Smooth muscle cell of the brain vasculature (primary cell): ENCODE measurements at places on chromosomes 1 and 21.
A peak's percentile ranks its signal among the peaks of the same experiment; 100 is the strongest.

DNA sequence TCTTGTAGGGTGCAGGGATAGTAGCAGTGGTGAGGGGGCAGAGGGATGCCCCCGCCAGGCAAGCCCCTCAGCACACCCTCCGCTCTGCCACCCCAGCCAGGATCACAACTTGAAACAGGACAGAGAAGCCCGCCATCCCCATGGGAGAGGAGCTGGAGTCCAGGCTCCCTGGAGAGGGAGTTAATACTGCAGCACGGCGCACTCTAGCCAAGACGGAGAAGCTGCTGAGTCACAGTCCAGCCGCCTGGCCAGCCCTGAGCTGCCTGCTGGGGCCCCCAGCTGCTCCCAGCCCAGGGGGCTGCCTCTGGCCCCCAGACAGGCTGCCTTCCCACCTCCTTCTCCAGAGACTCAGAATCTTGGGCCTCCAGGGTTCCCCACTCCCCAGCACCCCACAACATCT, 87.2 kb downstream of the SYT2 start:
- no peak for DNase-seq

DNA sequence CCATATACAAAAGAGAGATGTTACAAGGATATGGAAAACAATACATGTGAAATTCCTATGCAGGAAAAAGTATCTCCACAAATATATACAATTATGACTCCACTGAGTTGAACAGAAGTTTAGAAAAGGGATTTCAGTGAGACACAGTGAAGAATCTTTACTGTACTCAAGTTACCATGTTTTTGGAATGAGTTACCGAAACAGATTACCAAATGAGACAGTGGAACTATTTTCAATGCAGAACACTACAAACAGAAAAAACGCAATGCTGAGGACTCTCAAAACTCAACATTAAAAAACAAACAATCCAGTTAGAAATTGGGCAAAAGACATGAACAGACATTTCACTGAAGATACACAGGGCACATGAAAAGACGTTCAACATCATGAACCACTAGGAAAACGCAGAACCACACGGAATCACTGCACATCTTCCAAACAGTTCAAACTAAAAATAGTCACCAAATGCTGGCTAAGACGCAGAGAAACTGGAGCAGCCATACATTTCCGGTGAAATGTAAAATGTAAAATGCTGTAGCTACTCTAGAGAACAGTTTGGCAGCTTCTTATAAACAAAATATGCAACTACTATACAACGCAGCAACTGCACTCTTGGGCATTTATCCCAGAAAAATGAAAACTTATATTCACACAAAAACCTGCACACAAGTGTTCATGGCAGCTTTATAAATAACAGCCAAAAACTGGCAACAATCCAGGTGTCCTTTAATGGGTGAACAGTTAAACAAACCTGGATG, 118.7 kb downstream of the UBR4 start:
- DNase-seq: no peak

GRCh38 chr1:101253976-101254674, 17.3 kb downstream of the S1PR1 start:
- no peak for DNase-seq

GRCh38 chr21:26405735-26406361, 167.2 kb downstream of the CYYR1 start:
- peak; percentile 32 for DNase-seq

GRCh38 chr1:16091296-16091695, 17.8 kb upstream of the FAM131C start:
- DNase-seq: no peak

DNA sequence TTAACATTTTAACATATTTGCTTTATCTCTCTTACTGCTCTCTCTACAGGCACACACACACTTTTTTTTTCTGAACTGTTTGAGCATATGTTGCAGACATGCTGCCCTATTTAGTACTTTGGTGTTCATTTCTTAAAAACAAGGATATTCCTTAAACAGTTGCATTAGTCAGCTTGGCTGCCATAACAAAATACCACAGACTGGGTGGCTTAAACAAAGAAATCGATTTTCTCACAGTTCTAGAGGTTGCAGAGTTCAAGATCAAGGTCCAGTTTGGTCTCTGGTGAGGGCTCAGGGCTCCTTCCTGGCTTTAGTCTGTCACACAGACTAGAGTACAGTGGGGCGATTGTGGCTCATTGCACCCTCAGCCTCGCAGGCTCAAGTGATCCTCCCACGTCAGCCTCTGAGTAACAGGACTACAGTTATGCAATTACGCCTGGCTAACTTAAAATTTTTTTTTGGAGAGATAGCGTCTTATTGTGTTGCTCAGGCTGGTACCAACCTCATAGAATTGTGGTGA, 46.7 kb downstream of the RPRD2 start:
- no peak for DNase-seq

DNA sequence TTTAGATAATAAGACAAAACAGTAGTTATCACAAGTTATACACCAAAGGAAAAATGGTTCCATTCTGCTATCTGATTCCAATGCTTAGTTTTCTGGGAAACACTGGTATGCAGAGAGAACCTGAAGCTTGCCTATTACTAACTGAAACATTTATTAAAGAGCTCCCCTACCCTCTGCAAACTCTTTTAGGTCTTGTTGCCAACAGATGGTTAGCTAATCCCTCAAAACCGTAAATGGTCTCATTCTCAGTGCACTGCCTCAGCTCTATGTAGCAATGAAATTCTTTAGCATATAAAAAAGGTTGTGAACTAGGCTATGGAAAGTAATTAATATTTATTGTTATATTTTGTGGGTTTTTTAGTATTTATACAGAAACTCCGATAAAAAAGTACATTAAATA, 20.4 kb downstream of the C21orf91 start:
- no peak for DNase-seq

- no peak for DNase-seq
These were observed 9.1 kb upstream of the ATAD3B start for GRCh38 chr1:1462318-1462966.

DNA sequence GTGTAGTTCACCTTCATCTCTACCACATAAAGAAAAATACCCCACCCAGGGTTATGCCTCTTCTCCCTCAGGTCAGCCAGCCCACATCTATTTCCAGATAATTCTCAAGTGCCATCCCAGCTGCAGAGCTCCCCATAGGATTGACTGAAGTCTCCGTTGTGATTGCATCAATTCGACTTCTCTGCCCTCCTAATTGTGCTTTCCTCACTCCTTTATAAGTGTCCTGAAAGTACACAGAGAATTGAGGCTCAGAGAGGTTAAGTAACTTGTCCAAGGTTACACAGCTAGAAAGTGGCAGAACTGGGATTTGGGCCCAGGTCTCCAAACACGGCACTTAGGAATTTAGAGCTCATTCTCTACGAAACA, 15.0 kb downstream of the ZSWIM5 start:
- DNase-seq: no peak

GRCh38 chr1:224251741-224252146, 68.7 kb downstream of the DEGS1 start:
- no peak for DNase-seq

GRCh38 chr1:8423692-8424538, 106.0 kb downstream of the SLC45A1 start:
- DNase-seq: no peak

DNA sequence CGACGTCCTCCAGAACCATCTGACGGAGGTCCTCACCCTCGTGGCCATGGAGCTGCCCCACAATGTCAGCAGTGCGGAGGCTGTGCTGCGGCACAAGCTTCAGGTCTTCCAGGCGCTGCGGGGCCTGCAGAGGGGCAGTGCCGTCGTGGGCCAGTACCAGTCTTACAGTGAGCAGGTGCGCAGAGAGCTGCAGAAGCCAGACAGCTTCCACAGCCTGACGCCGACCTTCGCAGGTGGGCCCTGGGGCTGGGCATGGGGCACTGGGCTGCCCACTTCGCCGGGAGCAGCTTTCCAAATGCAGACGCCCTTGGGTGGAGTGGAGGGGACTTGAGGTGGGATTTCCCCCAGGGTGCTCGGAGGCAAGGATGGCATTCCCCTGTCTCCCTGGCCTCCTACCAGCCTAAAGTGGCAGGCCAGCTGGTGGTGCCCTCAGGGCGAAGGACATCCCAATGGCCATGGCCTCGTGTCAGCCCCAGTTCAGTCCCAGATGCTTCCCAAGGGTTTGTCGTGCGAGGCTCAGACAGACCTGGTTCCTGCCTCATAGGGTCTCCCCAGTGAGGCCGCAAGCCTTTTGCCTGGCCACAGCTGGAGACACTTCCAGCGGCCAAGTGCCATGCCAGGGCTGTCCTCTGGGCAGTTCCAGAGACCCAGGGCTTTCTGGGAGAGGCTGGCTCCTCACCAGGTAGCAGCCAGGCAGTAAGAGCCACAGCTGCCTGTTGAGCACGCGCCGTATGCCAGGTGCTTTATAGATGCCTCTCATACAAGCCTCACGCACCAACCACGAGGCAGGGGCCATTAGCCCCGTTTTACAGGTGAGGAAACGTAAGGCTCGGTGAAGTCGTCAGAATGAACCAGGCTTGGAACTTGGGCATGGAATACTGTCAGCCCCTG, 27.8 kb downstream of the H6PD start:
- DNase-seq: no peak

GRCh38 chr1:80892539-80892938, 908.2 kb upstream of the ADGRL2 start:
- no peak for DNase-seq

DNA sequence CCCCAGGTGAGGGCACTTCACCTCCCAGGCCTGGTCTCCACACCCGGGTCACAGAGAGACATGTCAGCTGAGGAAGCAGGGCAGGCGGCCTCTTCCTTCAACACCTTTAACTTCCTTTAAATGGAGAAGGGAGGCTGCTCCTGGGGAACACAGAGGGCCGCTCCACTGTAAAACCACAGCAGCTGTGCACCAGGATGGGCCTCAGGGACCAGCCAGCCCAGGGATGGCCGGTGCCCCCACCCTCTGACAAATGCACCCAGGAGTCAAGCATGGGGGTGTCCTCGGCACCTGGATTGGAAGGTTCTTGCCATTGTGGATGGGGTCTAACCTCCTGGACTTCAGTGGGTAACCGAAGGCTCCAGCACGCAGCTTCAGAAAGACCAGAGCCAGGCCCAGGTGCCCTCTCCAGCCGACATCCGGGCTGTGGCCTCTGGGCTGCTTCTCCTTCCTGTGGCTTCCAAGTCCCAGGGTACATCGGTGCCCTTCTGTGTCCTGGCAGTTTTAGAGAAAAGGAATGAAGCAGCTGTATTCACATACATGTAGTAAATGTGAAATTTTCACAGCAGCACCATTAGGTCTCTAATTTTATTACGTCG, 121.7 kb upstream of the COL6A1 start:
- DNase-seq: no peak

- no peak for DNase-seq
These were observed 221.4 kb upstream of the PKN2 start for GRCh38 chr1:88462488-88463261.

GRCh38 chr21:24275616-24276015, 1331.7 kb downstream of the MRPL39 start:
- no peak for DNase-seq

- no peak for DNase-seq
These were observed 38.9 kb upstream of the GNPAT start for GRCh38 chr1:231201979-231202633.

DNA sequence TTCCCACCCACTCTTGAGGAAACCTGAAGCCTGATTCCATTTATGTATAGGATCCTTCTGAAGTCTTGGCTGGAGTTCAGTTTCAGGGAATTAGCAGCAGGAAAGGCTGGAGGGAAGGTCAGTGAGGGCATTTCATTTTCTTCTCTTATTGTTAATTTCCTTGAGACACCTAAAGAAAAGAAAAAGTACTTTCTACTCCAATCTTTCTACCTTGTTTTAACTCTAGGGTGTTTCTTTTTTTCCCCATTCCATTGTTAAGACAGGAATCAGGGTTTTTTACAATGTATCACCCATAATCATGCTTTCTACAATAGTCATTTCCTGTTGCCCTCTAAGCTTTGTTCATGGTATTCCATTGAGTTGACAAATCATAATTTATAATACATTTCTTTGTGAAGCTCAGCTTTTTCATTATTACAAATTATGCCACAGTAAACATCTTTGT, 27.4 kb downstream of the SNRPE start:
- no peak for DNase-seq

DNA sequence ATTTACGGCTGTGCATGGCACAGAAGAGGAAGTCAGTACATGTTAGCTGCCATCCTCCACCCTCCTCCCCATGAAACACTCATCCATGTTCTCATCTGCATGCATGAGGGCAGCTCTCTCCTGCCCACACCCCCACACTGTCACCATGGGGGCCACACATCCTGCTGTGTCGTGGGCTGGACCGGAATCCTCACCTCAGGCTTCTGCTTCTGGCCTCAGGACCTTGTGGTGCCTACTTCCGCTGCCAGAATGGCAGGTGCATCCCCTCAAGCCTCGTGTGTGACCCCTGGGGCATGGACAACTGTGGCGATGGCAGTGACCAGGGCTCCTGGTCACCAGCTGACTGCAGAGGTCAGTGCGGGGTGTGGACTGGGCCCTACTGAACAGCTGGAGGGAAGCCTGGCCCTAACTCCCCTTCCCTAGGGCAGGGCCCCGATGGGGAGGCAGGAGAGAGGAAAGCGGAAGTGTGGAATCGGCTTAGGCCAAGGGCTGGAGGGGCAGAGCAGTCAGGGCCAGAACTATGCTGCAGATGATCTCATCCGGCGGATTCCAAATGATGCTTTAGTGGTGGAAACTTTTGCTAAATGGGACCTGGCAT, 3.8 kb downstream of the LDLRAD2 start:
- no peak for DNase-seq

DNA sequence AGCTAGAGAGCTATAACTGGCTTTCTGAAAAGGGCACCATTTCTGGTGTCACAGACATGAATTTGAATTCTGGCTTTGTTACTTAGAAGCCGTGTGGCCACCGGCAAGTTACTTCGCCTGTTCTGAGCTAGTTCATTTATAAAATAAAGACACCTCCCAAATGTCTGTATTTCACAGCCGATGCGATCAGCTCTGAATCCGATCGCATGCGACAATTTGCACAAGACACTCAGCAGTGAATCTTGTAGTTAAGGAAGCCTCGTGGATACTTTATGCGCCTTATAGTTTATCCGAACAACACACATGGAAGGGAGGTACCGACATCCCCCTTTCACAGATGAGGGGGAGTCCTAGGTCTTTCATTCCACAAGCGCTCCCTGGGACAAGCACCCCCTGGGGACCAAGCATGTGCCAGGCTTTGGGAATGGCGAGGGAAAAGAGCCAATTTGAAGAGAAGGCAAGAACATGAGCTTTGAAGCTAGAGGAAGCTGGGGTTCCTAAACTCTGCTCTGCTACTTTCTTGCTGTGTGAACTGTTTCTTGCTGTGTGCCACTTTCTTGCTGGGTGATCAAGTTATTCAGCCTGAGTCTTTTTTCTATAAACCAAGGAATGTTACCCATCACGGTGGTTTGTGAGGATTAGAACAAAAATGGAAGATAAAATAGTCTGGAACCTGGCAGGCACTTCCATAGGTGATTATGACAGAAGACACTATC, 3.9 kb downstream of the ID3 start:
- DNase-seq: no peak

DNA sequence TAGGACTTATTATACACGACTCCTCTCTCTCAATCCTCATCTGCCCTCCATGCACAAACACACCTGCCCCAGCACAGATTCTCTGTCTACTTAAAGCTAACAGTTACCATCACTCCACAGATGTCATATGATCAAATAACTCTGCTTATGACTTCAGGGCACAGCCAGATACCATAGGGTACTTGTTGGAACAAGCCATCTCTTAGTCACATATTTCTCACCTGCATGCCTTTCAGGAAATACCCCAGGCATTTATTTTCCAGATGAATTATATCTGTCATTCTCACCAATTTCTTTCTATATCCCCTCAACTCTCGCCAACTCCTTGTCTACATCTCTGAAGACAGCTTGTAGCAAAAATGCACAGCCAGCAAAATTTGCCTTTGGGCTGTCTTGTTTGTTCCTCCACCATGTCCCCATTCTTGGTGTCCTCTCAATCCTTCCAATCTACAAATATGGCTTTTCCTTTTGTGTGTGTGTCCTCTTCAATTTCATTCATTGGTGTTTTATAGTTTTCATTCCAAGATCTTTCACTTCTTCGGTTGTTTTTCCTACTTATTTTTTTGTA, 353.9 kb upstream of the CAMK1G start:
- no peak for DNase-seq
